Fibroblast of skin of right biceps (primary cell): ENCODE measurements at places on chromosomes 16 and 17.

- DNase-seq = peak; percentile 54
Observed at GRCh38 chr16:67563708-67564468, 1.6 kb downstream of the CTCF start.

GRCh38 chr17:75308732-75309629 is 19.7 kb upstream of the SLC25A19 start:
- DNase-seq = no peak

DNA sequence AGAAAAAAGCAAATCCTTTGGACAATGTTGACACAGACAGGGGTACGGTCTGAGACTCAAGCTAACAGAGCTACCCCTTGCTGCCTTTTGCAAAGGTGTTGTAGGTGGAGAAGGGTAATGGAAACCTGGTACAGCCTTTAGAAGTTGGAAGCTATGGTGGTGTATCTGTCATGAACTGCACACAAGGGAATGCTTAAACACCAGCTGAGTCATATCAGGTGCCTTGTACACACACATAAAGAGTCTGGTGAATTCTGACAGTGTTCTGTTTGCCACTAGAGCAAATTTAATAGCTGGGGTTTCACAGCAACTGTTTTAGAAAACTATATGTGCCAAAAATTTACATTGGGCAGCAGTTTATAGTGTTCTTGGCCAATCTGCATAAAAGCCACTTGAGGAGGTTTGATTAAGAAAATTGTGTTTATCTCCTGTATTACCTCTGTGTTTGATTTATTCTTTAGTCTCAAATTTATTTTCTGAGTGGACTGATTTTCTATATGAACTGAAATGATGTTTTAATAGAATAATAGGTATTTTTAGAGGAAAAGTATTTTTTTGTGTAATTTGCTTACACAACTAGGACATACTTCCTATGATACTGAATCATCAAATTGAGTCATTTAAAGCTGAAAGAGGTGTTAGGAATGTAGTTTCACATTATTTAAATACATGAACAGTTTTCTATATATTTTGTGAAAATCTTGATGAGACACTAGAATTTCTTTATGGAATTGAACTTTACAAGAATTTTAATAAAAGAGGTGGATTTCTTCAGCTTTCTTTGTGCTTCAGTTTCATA is 136.9 kb downstream of the MAP2K6 start:
- no peak for DNase-seq

DNA sequence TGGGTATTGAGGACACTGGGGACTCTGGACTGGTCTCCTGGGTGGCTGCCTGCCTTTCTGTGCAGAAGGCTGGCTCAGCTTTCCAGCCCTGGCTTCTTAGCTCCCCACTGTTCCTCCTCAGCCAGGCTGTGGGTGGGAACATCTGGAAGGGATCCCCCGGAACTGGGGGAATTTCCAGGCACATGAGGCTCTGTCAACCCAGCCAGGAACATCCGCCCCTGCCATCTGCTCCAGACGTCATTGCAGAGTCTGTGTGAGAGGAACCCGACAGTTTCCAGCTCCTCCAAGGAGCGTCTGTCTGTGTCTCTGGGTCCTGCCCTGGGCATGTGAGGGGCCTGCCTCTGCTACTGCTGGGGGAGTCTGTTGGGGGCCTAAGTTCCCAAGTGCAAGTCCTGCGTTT is 36.2 kb upstream of the CRHR1 start:
- DNase-seq = no peak

- no peak for DNase-seq
Observed at GRCh38 chr17:40477796-40478195, 23.6 kb downstream of the TNS4 start.

- DNase-seq = no peak
Observed at GRCh38 chr17:27927781-27928180, 34.6 kb upstream of the LYRM9 start.

GRCh38 chr16:2471653-2472487 is 773 bp downstream of the NTN3 start:
- no peak for DNase-seq

GRCh38 chr16:89370601-89371000 is 119.8 kb downstream of the ANKRD11 start:
- no peak for DNase-seq

DNA sequence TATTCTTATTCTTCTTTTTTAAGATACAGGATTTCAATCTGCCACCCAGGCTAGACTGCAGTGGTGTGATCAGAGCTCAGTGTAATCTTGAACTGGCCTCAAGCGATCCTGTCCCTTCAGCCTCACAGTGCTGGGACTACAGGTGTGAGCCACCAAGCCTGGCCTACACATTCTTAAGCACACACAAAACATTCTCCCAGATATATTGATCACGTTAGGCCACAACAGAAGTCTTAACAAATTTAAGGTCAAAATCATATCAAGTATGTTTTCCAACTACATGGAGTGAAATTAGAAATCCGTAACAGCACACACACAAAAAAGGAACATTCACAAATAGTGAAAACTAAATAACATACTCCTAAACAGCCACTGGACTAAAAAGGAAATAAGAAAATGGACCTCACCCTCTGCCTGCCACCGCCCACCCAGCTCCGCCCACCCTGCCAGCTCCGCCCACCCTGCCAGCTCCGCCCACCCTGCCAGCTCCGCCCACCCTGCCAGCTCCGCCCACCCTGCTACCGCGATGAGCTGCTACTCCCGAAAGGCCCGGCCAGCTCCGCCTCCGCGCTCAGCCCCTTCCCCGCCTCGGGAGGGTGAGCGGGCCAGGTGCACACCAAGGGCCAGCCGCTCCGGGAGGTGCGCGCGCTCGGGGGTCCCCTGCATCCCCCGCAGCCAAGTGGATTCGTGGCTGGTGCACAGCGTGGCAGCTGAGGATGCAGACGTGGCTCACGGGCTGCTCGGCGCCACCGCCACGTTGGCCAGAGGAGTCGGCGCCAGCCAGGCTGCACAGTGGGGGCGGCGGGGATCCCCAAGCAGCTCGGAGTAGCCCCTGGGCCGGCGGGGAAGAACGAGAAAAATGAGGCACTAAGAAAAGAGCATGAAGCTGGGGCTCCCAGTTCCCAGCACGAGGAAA is 41.2 kb downstream of the C16orf87 start:
- DNase-seq = peak; percentile 58

DNA sequence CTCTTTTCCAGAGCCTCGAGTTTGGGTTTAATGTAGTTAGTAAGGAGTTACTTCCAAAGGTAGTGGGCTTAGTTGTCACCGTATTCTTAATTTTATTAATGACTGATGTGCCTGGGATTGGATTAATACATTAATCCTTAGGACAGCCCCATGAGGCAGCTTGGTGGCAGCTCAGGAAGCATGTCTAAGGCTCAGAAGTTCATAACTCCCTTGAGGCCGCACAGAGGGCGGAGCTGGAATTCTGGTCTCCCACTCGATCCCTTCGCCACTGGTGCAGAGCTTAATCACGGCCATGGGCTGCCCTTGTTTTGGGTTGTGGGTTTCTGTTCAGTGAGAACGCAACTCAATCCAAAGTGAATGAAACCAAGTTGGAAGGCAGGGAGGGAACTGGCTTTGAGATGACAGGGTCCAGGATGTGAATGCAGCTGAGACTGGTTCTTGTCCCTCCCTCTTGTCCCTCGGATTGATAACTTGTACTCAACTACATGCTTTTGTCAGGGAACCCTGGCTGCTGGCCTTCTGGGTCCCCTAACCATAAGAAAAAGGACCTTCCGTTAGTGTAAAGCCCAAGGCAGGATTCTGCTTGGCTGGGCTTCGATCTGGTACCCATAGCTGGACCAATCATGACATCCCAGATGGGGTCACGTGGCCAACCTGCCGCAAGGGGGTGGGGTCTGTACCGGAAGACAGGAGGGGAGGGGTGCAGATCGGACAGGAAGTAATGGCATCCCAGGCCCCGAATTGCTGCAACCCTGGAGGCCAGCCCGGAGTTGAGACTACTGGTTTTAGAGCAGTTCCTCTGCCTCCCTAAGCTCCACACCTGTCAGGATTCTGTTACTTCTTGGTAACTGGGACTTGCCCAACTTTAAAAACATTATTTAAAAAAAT is 45.4 kb downstream of the SNX20 start:
- no peak for DNase-seq

DNA sequence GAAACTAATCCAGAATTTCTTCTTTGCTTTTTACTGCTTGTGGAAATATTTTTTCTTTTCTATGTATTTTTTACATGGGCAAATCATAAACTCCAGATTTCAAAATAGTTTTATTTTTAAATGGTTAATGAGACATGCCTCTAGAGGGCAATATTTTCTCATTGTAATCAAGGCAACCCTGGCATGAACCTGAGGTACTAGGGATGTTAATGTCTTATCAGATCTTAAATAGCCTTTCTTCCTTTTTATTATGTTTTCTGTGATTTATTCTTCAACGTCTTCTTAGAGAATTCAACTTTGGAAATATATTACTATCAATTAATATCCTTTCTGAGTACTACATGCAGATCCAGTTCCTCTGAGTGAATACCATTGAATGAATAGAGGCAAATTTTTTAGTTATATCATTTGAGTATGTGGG is 324.7 kb downstream of the BCAS3 start:
- DNase-seq = peak; percentile 52

DNA sequence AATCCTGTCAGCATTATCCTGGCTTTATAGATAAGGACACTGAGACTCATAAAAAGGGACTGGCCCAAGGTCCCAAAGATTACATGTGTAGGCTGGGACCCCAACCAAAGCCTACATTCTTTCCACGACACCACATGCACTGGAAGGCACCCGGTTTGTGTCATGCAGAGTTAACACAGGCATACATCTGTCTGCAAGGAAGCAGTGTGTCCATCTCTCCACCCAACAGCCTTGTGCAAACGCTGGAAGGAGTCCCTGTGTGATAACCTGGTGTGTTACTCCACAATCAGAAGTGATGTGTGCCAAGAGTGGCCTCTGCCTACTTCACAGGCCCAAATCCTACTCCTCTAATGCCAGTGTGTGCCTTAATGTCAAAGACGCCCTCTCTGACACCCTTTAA is 139.8 kb downstream of the PARN start:
- no peak for DNase-seq

- DNase-seq = no peak
Observed at GRCh38 chr16:50472472-50472871, 75.7 kb upstream of the NKD1 start.

DNA sequence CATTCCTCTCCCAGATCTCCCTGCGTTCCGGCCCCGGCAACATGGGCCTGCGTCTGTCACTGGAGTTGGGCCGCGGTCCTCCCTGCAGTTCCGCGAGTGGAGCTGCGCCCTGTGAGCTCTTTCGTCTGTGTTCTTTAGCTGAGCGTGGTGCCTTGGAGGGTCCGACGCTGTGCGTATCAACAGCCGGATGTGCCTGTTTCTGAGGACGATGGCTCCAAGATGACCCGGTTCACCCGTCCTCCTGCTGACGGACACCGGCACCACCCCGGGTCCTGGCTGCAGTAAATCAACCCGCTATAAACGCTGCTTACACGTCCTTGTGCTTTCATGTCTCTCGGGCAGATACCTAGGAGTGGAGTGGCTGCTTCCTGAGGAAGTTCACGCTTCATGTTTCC is 44.8 kb upstream of the GNG13 start:
- no peak for DNase-seq

DNA sequence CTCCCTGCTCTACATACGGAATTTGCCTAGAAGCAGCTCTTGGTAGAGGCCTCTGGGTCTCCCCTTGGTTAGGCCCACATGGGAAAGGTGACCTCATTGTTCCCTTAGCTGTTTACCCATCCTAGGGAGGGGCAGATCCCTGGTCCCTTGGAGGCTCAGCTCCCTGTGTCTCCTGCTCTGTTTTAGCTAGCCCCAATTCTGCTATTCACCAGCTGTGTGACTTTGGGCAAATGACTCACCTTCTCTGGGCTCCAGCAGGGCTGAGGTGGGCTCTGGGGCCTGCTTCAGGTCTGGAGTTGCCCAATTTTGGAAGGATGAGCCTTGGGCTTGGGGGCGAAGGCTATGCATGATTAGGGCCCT is 3.9 kb downstream of the ABCC3 start:
- DNase-seq = no peak

GRCh38 chr16:78851266-78851665 is 749.3 kb downstream of the MAF start:
- no peak for DNase-seq

DNA sequence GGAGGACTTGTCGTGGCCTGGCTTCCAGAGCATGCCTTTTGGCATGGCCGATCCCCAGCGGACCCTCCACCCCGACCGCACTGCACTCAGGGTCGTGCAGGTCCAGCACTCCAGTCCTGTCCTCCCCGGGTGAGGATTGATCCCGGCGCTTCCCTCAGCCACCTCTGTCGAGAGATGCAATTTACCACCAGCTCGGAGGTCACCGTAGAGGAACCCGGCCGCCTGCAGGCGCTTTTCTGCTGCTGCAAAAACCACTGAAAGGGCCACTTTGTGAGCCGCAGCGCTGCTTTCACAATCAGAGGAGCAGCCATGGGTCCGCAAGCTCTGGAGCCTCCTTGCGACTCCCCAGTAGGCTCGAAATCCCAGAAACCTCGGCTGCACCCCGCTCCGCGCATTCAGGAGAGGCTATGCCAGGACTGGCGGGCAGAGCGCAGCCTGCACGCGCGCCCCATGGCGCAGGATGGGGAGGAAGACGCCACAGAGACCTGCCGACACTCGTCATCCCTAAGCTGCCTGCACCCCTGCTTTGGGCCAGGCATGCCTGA is 134.2 kb downstream of the HS3ST2 start:
- DNase-seq = no peak

DNA sequence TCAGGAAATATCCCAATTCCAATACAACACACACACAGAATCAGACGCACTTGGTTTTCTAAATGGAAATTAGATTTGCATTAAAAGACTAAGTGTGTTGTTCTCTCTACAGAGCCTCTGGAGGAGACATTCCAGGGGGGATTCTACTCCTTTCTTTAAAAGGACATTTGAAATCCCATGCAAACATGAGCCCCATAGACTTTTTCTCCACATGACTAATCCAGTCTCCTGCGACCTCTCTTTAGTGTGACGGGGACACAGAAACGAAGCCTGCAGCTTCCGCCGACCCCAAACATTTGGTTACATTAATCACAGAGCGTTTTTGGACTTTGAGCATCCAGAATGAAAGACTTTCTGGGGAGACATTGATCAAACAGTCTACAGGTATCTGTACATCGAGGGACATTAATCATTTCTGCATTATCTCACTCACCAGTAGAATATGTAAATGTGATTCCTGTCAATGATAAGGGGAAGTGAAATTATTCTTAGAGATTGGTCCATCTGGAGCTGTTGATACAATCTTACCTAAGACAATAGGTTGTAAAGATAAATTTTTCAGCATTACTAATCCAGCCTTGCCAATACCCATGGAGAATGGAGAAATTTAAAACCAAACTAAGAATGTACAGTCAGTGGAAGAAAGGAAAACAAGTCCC is 103.4 kb upstream of the IRX3 start:
- no peak for DNase-seq

- DNase-seq = no peak
Observed at GRCh38 chr16:78837706-78838105, 738.3 kb downstream of the WWOX start.

DNA sequence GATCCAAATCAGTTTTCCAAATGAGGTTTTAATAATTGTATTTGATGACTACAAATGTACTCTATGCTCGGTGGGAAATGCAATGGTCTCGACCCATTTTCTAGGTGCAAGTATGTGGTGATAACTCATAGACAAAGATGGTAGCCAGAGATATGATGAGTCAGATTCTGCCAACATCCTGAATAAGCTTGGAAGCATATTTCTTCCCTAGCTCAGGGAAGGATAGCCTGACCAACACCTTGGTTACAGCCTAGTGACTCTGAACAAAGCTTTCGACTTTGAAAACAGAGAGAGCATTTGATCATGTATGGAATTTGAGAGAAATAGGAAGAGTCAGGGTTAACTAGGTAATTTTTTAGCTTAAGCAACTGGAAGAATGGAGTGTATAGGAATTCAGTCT is 128.3 kb upstream of the MYOCD start:
- peak; percentile 40 for DNase-seq
